Liver (tissue), 10 donors: ENCODE measurements at places on chromosomes 2 and 18. TPM values are rescaled to one million over a fixed set of nuclear protein-coding genes. Genes with fewer than 3 reads are reported as not detected.

- H3K27ac ChIP-seq, result no peak overlapping the region
- H3K4me3 ChIP-seq, result no peak overlapping the region
- no peaks in the 10 kb centered on the region for H3K4me1 ChIP-seq
- no peaks in the 10 kb centered on the region for H3K27me3 ChIP-seq
- no peaks in the 10 kb centered on the region for H3K36me3 ChIP-seq
These were observed 252.2 kb upstream of the SPHKAP start for GRCh38 chr2:228433721-228434120.

The SPOPL gene
- 15.8 TPM for total RNA-seq

- H3K4me1 ChIP-seq, result peaks cover 20% of the 10 kb centered on the region
- no peak for DNase-seq
- no peak overlapping the region for H3K4me3 ChIP-seq
- no peaks in the 10 kb centered on the region for H3K27me3 ChIP-seq
- no peak overlapping the region for H3K27ac ChIP-seq
These were observed 3.9 kb upstream of the NPPC start for GRCh38 chr2:231929961-231930592.

GRCh38 chr2:121187982-121188411 is 97.0 kb downstream of the TFCP2L1 start:
- H3K4me3 ChIP-seq, result no peak overlapping the region
- no peak for DNase-seq
- H3K27me3 ChIP-seq, result no peaks in the 10 kb centered on the region
- no peak overlapping the region for H3K27ac ChIP-seq
